Activated T-helper 1 cell treated with anti-CD3 and anti-CD28 coated beads, Interleukin-2, amount 50 U/mL, for 16 hours (primary cell): ENCODE measurements at places on chromosomes 12 and 14.

- no peak for DNase-seq
Observed at GRCh38 chr12:108394196-108394595, 55.1 kb upstream of the CMKLR1 start.

DNA sequence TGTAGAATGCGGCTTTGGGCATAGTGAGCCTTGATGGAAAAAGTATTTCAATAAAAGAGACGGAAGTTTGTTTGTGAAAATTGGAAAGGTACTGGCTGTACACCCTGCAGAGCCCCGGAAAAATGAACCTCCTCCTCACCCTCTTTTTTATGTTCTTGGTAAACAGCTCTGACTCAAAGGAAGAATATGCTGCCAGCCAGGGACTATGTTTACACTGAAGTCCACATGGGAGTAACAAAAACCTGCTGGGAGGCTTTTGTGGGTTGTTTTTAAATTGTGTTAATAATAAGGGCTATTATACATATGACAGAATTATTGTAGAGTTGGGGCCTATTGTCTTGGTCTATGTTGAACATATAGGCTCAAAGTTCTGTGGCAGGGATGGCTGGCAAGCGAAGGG, 70.7 kb downstream of the TTC8 start:
- no peak for DNase-seq

DNA sequence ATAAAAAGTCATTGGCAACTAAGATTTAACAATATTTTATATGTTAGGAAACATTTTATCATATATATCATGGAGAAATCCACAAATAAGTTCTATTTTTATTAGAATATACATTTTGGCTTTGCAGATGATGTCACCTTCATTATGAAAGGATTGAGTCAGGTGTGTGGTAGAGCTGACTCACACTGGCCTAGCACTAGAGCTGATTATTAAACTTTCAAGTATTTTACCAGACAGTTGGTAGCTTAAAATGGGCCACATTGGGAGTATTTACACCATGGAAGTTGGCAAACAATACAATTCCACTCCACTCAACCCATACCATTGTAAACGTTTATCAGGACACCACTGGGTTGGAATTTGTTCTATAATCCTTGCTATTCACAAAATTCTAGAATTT, 1036.6 kb downstream of the TRHDE start:
- no peak for DNase-seq

DNA sequence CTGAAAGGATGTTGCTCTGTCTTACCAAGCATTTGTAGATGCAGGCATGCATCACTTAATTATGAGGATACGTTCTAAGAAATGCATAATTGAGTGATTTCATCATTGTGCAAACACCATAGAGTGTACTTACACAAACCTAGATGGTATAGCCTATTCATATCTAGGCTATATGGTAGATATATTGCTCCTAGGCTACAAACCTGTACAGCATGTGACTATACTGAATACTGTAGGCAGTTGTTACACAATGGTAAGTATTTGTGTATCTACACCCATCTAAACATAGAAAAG, 75.9 kb downstream of the IFT81 start:
- no peak for DNase-seq

DNA sequence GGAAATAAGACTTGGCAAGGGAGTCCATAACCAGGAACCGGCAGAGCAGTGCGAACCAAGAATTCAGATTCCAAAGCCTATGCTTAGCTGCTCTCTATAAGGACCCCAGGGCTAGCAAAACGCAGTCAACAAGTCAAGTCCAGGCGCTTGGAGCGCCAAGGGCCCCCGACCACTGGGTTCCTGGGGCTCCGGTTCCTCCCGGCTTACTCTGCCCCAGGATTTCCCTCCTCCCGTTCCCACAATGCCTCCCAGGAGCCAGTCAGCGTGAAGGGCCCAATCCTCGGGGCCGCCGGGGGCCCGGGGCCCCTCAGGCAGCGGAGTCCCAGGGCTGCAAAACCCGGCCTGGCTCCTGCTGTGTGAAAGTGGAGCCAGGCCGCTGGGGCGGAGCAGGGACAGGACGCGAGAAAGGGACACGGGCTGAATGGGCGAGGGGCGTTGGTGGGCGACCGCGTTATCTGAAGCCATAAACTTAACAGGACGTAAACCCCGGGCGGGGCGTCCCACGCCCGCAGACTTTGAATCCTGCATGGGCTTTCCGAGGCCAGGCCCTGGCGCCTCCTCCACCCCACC, 1.5 kb downstream of the KRT8 start:
- peak; percentile 22 for DNase-seq

DNA sequence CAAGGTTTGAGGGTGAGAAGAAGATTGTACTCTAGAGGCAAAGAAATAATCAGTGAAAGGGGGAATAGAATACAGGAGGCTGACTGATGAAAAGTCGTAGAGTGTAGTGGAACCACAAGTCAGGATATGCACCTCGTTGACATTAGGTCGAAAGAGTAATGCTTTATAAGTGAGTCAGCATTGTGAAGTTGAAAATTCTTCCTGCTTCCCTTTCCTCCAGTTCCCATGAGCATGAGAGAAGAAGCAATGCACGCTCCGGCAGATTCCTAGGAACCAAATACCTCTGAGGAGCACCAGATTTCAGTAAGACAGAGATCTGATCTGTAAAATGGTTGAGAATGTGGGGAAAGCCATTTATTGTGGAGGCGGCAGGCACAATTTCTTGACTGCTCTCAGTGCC, 16.5 kb downstream of the CCER1 start:
- no peak for DNase-seq

- DNase-seq, result no peak
Observed at GRCh38 chr12:115944837-115945490, 332.5 kb downstream of the MED13L start.

GRCh38 chr12:58966939-58967338, 46.6 kb upstream of the LRIG3 start:
- DNase-seq, result no peak

DNA sequence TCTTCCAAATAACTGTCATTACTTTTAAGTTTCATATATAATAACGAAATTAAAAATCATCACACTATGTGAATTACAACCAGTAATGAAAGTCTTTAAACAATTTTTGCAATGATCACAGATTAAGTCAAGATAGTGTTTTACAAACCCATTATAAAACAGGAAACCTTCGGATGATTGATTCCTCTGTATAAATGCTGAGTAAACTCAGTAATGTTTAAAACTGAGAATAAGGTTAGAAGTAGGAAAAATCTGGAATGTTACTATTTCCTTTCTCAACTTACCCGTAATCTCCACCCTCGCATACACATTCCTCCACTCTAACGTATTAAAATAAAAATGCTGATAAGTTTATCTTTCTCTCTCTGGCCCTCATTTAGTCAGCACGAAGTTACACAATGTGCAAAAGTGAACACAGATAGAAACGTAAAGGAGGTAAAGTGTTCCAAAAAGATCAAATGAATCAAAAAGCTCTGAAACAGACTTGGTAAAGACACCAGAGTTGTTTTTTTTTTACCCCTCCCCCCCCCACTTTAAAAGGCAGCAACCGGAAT, 1.6 kb downstream of the ZFC3H1 start:
- no peak for DNase-seq

DNA sequence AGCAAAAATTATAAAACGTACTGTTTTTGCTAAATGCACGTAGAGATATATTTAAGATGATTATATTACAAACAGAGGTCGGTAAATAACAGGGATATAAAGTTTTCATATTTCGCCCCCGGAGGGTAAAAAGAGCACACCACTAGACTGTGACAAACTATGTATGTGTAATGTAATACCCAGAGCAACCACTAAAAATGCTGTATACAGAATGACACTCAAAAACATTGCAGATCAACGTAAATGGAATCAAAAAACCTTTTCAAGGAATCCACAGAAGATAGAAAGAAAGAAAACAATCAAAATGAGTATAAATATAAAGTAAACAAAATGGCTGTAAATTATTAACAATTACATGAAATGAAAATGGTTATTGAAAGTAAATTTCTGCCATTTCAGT, 37.6 kb upstream of the PRB4 start:
- DNase-seq, result no peak

- DNase-seq, result no peak
Observed at GRCh38 chr12:6914947-6915788, 788 bp downstream of the ENO2 start.

- no peak for DNase-seq
Observed at GRCh38 chr12:110577864-110578693, 5.0 kb downstream of the PPTC7 start.
